Kidney tubule cell (primary cell): ENCODE measurements at places on chromosomes 12 and 14.

GRCh38 chr14:24565766-24566165, 10.3 kb downstream of the CTSG start:
- DNase-seq: no peak

GRCh38 chr12:27711317-27711682, 668 bp downstream of the MRPS35 start:
- peak; percentile 48 for DNase-seq

- no peak for DNase-seq
Observed at GRCh38 chr12:29508949-29509348, 11.5 kb upstream of the OVCH1 start.

GRCh38 chr12:107660861-107661415, 24.7 kb upstream of the PWP1 start:
- DNase-seq: no peak
